ENCODE measurements at places on chromosomes 5 and 9. TPM values are rescaled to one million over a fixed set of nuclear protein-coding genes. Genes with fewer than 3 reads are reported as not detected.

DNA sequence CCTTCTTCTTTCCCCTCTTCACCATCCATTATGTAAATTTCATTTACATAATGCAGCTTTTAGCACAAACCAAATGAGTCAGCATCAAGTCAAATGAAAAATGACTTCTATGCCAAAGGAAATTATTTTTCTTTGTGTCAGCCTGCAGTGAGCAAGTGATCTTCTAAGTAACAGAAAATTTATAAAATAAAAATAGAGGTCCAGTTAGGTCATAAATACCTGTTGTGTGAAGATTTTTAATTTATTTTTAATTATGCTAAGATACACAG lies 16.7 kb upstream of the THG1L start:
- DNase-seq = no peak

Gene PCDHA3
- polyA plus RNA-seq = not detected

DNA sequence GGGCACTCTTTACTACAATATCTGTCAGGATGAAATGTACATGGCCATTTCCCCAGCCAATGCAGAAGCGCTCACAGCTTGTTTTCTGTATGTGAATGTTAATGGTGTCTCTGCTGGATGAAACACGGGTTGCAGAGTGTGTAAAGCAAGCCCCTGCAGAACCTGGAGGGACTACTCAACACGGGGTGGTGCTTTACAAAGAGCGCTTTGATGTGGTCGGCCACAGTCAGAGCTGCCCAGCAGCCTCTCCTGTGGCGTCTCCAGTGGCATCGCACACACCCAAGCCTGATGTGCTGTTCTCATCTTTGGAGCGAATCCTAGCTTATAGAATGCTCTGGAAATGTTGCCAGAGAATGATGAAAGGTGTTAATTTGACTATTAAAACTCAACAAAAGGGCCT lies 162.7 kb upstream of the NFIL3 start:
- no peak for DNase-seq

GRCh38 chr5:61993295-61993927 lies 312.6 kb upstream of the KIF2A start:
- DNase-seq = no peak

DNA sequence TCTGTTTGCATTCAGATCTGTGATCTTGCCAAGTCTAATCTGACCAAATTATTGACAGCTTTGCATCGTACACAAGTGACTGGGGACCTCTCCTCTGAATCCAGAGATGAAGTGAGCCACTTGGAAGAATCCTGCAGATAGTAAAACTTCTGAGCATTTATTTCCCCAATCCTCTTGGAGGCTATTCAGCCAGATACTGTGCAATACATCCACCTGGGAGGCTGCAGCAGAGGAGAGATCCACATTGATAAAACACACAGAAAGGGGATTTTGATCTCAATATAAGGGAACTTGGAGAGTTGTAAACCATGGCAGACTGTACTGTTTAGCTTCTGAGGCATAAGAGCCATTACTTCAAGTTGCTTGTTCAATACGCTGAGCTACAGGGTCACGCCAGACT lies 654.6 kb downstream of the MTRR start:
- no peak for DNase-seq

DNA sequence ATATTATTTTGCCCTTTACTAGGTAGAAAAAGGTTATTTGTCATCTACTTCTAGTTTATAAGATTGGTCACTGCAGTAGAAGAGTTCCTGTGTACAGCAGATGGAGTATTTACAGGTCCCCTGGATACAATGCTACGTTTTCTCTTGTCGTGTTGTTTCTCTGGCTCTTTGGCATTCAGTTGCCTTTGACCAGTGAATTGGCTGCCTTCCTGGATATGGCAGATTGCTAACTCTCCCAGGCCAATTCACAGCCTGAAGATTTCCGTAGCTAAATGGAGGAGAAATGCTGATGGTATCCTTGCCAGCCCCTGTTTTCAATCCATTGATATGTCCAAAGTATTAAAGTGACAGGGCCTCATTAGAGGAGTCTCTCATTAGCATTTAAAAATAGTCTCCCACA lies 32.5 kb upstream of the GNAQ start:
- no peak for DNase-seq

GRCh38 chr5:178359738-178360137 lies 127.1 kb upstream of the PHYKPL start:
- no peak for DNase-seq

Gene IFNA21
- not detected for polyA plus RNA-seq

GRCh38 chr5:139296862-139297326 lies 3.4 kb downstream of the MATR3 start:
- DNase-seq = no peak

Gene GBGT1
- polyA plus RNA-seq = 0.54 TPM

DNA sequence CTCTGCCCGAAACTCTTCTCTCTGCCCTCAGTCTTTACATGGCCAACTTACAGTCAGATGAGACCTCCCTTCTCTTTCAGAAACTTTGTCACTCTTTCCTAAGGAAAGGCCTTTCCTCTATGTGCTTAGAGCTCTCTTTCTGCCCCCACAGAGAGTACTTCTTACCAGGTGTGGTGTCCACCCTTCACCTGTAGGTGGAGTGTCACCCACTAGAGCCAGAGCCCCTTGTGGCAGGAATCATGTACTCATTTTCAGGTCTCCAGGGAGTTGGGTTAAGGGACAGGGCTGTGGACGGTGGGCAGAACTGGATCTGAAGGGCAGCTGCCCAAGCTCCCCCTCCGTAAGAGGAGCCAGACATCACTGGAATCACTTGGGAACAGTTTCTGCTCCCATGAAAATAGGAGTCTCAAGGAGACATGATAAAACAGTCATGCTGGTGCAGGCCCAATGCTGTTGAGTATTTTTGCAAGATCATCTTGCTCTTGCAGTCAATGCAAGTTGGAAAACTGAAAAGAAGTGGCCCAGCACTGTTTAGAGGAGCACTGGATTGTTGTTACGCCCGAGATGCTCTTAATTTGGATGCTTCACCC lies 436.7 kb downstream of the ZSWIM6 start:
- DNase-seq = peak; percentile 11

Gene TPPP
- 2.5 TPM for polyA plus RNA-seq

Gene IL3
- polyA plus RNA-seq = not detected

- DNase-seq = no peak
These were observed 24.2 kb downstream of the TNFAIP8 start for GRCh38 chr5:119379942-119380547.

Gene CDH9
- polyA plus RNA-seq = not detected

- DNase-seq = no peak
These were observed 33.8 kb upstream of the DTWD2 start for GRCh38 chr5:119022017-119022745.

DNA sequence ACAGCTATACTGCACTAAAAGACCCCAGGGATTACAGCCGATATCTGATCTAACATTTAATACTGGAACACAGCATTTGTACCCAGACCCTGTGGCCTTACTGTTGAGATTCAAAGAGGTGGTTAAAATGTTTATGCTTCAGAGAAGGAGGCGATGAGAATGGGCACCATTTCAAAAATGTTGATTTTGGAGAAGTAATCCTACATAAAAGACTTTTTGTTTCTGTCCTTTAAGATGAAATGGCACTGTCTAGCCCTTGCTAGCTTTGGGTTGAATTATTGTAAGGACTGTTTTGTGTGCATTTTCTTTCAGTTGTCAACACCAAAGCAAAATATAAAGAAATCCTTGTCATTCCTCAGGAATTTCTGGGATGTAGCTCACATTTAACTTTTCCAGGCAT lies 288.5 kb upstream of the ANKH start:
- no peak for DNase-seq

DNA sequence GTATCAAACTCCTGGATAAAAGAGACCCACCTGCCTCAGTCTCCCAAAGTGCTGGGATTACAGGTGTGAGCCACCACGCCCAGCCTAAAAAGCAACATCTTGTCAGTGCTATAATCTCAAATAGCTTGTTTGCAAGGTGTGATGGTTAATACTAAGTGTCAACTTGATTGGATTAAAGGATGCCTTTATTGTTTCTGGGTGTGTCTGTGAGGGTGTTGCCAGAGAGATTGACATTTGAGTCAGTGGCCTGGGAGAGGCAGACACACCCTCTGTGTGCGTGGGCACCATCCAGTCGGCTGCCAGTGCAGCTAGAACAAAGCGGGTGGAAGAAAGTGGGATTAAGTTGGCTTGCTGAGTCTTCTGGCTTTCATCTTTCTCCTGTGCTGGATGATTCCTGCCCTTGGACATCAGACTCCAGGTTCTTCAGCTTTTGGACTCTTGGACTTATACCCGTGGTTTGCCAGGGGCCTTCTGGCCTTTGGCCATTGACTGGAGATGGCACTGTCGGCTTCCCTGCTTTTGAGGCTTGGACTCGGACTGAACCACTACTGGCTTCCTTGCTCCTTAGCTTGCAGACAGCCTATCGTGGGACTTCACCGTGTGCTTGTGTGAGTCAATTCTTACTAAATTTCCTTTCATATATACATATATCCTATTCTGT lies 28.1 kb downstream of the TARS1 start:
- no peak for DNase-seq

Gene ZNF366
- polyA plus RNA-seq = not detected

Gene SCGB3A2
- not detected for polyA plus RNA-seq

Gene UBE2QL1
- polyA plus RNA-seq = not detected

GRCh38 chr9:85421641-85422040 lies 320.1 kb downstream of the AGTPBP1 start:
- no peak for DNase-seq

DNA sequence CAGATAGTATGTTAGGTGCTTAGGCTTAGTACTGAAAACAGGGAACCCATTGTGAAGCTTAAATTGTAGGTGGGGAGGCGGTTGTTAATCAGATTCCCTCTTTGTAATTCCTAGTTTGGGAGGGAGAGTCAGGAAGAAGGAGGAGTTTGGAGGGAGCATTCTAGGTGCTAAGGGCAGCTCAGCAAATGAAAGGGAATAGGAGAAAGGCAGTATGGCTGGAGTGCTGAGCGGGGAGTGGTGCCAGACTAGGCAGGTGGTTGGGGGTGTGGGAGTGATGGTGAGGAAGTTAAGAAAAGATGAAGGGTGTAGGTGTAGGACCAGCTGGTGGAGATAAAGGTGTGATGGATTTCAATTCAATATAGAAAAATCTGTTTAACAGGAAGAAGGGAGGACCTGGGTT lies 11.1 kb upstream of the GARNL3 start:
- no peak for DNase-seq

GRCh38 chr5:36908544-36909260 lies 32.1 kb downstream of the NIPBL start:
- no peak for DNase-seq

DNA sequence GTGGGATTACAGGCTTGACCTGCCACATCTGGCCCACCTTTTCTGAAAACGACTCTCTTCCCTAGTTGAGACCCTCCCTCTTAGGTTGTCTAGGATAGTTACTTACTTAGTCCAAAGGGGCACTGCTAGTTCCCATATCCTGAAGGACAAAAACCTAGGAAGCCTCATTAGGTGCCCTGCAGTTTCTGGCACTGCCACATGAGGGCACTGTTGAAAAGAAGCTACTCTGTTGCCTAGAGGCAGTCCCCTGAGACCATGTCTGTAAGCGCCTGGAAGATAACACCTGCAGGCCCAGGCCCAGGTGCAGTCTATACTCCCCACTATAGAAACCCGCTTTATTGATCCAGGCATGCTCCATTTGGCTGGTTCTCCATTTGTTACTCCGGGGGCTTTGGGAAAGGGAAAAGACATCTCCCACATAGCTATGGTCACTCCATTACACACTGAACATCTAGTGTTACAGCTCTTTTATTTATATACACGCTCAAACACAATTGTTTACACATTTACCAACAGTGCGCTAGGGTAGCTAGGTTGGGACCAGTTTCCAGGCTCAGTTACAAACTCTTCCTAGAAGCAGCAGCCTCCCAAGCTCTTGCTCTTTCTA lies 73.4 kb upstream of the PPARGC1B start:
- DNase-seq = peak; percentile 13

GRCh38 chr9:126947529-126947928 lies 32.9 kb downstream of the RALGPS1 start:
- DNase-seq = no peak

- DNase-seq = no peak
These were observed 140.9 kb upstream of the DMRT1 start for GRCh38 chr9:700365-701282.

GRCh38 chr9:93196096-93197055 lies 12.4 kb downstream of the WNK2 start:
- no peak for DNase-seq

- no peak for DNase-seq
These were observed 194.1 kb downstream of the DCP2 start for GRCh38 chr5:113170707-113171106.

DNA sequence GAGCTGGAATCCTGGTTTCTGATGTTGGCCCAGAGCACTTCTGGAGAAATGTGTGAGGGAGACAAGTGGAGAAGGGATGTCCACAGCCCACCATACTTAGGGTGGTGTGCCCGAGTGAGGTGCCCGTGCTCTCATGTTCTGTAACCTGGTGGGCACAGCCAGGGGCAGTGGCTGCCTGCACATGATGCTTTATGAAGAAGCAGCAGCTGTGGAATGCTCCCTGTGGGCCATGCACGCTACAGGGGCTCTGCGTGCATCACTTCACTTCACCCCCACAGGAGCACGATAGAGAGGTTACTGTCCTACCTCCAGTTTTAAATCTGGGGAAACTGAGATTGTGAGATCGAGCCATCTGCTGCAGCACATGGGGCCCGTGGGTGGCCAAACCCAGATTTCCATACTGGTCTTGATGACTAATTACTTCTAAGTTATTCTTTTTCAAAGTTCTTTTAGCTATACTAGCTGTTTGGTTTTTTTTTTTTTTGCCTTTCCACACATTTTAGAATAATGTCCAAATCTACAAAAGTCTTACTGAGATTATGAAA lies 441.6 kb downstream of the GADD45G start:
- no peak for DNase-seq

Gene JAKMIP2
- not detected for polyA plus RNA-seq

GRCh38 chr9:11319538-11319937 lies 706.7 kb upstream of the PTPRD start:
- no peak for DNase-seq

All from keratinocyte (primary cell).